ENCODE measurements at places on chromosomes 13 and 19. TPM values are rescaled to one million over a fixed set of nuclear protein-coding genes. Genes with fewer than 3 reads are reported as not detected.

- DNase-seq: no peak
These were observed 7.3 kb downstream of the LENG1 start for GRCh38 chr19:54152267-54152666.

Gene RFXAP
- polyA plus RNA-seq: 14.2 TPM

DNA sequence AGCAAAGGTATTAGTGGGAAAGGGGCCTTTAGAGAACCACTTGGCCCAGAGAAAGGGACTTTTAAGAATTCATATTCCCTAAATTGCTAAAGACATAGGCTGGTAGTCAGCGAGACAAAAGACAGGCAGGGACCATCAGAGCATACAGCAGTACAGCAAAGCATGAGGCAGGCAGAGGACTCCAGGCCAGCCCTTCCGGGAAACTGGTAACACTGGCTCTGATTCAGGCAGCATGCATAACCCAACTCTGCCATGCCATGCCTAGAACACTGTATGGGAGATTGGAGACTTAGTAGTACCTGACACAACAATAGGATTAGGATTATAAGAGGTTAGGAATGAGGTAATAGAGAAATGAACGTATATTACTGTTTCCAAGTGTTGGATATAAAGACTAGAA lies 34.9 kb downstream of the CAB39L start:
- DNase-seq: no peak

Gene NKPD1
- polyA plus RNA-seq: 0.11 TPM

GRCh38 chr19:46898731-46899130 lies 37.9 kb downstream of the ARHGAP35 start:
- no peak for DNase-seq

- DNase-seq: no peak
These were observed 10.6 kb downstream of the EVI5L start for GRCh38 chr19:7840629-7841028.

Gene KLHL1
- 0.69 TPM for polyA plus RNA-seq

DNA sequence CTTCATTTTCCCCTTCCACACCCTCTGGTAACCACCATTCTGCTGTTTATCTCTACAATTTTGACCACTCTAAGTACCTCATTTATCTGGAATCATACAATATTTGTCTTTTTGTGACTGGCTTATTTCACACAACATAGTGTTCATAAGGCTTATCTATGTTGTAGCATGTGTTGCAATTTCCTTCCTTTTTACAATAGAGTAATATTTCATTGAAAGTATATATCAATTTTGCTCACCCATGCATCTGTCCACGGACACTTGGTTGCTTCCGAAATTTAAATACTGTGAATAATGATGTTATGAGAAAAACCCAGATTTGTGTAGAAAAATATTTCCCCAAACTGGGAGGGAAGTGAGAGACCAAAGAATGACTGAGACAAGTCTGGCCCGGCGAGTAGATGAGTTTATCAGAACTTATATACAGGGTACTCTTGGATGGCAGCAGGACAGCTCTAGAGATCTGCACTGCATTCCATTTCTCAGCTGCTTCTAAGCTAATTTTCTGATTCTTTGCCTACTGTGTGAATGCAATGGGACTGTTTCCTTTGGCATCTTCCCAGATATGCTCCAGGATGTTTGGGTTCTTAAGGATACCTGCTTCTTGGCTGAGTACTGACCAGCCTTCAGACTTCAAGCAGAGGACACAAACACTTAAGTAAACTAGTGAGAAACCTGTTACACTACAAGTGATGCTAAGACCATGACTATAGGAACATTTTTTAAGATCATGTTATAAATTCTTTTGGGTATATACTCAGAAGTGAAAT lies 834.0 kb upstream of the PCDH9 start:
- no peak for DNase-seq

Gene TMEM147
- polyA plus RNA-seq: 99.1 TPM

GRCh38 chr13:105678072-105678471 lies 857.4 kb downstream of the EFNB2 start:
- no peak for DNase-seq

DNA sequence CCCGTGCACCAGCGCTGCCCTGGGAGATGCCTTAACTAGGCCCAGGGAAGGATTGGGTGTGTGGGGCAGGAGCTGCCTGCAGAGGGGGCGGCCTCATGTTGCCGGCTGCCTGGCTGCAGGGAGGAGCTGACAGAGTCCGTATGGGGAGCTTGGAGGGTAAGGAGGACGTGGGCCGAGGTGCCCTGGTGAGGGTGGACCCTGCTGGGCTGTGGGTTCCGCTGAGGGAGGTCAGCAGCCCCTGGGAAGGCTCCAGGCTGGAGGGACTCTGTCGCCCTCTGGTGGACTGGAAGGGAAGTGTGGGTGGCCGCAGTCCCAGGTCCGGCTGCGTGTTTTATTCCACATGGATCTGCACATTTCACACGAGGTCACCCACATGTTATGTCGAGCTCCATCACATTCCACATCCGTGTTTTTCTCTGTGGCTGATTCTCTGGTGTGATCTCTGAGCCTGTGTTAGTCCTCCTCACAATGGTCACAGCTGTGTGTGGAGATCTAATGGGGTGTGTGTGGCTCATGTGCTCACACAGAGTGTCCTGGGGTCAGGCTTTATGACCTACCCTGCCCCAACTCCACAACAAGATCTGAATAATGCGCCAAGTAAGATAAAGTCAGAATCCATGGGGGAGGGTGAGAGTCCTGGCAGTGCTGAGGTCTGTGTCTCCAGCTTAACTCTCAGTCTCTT lies 1.8 kb upstream of the CEACAM8 start:
- DNase-seq: peak; percentile 1

DNA sequence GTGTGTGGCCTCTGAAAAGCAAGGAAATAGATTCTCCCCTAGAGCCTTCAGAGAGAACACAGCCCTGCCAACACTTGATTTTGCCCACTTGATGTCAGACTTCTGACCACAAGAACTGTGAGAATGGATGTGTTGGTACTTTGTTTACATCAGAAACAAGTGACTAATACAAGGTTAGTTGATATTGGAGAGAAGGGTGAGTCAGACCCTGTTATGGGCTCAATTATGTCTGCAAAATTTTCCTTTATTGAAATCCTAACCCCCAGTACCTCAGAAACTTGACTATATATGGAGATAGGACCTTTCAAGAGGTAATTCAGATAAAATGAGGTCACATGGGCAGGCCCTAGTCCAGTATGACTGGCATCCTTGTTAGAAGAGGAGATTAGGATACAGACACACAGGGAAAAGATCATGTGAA lies 226.7 kb downstream of the RFC3 start:
- no peak for DNase-seq

Gene SYCN
- not detected for polyA plus RNA-seq

Gene MUC16
- polyA plus RNA-seq: 0.03 TPM

DNA sequence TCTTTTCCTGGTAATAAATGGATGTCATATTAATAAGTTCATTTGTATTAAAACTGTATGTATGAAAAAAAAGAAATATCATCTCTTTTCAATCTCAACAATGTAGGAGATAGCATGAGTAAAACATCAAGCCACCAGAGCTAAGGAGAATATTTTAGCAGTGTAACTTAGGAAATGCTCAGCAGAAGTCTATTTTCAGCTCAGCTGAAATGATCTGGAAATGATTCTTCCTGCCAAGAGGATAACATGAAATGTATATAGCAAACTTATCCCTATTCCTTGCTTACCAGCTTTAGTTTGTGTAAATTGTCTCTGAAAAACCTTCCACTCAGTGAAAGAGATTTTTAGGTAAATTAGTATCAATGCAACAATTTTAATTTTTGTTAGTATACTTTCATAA lies 1194.4 kb downstream of the SLITRK1 start:
- DNase-seq: no peak

Gene TSHZ3
- polyA plus RNA-seq: 12.3 TPM

Gene ZNF763
- polyA plus RNA-seq: 7.2 TPM

DNA sequence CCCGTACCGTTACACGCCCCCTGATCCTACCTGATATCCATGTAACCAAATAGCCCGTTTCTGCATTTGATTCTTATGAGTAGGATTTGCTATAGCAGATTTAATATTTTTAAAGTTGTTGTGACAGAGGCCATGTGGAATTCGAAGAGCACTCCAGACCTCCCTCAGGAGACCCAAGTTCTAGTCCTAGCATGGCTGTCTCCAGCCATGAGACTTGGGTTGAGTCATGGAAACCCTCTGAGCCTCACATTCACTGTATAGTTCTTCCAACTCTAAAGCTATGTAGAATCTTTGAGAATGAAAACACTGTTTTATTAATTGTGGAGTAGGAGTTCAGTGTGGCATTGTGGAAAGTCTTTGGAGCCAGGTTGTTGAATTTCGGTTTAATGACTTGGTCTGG lies 8.0 kb upstream of the GPR183 start:
- no peak for DNase-seq

Gene FOSB
- 88.2 TPM for polyA plus RNA-seq

Gene SLC15A1
- 7.6 TPM for polyA plus RNA-seq

- DNase-seq: no peak
These were observed 18.5 kb downstream of the TMED1 start for GRCh38 chr19:10817291-10818038.

- DNase-seq: no peak
These were observed 44.5 kb downstream of the ACTN4 start for GRCh38 chr19:38691938-38692457.

GRCh38 chr13:99505814-99506269 lies 4.6 kb downstream of the TM9SF2 start:
- DNase-seq: no peak

- no peak for DNase-seq
These were observed 4.2 kb downstream of the KLK3 start for GRCh38 chr19:50858886-50859285.

Gene ZSCAN4
- not detected for polyA plus RNA-seq

Gene PRRG2
- polyA plus RNA-seq: 8.5 TPM

Gene SLC7A10
- polyA plus RNA-seq: 0.10 TPM

Gene ZNF829
- polyA plus RNA-seq: 7.1 TPM

Gene IZUMO1
- polyA plus RNA-seq: 0.40 TPM

DNA sequence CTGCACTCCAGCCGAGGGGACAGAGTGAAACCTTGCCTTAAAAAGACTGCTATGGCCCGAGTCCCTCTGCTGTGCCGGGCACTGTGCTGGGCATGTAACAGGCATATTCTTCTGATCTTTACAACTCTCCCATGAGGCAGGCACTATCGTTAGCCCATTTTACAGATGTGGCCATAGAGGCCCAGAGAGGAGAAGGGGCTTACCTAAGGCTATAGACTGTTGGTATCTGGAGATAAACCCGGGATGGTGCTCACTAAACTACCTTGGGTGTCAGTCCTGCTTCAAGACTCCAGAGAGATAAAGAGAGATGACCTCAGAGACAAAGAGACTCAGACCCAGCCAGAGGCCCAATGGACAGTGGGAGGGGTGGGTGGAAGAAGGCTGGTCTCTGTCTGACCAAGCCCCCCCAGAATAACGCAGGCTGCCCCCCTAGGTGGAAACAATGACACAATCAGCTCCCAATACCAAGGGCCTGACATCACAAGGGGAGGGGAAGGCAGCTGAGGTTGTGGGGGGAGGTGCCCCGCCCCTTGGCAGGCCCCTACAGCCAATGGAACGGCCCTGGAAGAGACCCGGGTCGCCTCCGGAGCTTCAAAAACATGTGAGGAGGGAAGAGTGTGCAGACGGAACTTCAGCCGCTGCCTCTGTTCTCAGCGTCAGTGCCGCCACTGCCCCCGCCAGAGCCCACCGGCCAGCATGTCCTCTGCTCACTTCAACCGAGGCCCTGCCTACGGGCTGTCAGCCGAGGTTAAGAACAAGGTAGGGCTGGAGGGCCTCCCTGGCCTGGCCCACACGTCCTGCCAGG lies at the start of gene CNN1:
Gene CNN1 (plus strand): TSS at position 620 of the 805 bp plus-strand sequence. CDS start 77 bp downstream, at position 697.
- no peak for DNase-seq

DNA sequence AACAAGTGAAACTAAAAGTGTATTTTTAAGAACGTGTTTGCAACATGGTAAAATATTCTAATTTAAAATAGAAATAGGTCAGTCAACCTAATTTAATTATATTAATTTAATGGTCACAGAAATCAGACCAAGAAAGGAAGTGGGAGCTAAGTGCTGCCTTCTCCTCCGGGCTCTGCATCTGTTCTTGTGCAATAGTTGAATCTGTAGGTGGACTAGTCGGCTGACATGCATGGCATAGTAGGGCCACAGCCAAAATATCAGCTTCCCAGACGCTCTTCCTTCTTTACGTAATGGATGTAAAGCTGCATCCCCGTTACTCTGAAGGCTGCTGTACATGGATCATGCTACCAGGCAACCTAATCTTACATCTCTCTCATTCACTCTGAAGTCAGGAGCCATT lies 47.3 kb downstream of the COL4A1 start:
- DNase-seq: no peak

GRCh38 chr19:3055741-3056416 lies 6.4 kb downstream of the TLE5 start:
- DNase-seq: no peak

Gene ICAM5
- 0.10 TPM for polyA plus RNA-seq

Gene SULT2A1
- polyA plus RNA-seq: not detected

DNA sequence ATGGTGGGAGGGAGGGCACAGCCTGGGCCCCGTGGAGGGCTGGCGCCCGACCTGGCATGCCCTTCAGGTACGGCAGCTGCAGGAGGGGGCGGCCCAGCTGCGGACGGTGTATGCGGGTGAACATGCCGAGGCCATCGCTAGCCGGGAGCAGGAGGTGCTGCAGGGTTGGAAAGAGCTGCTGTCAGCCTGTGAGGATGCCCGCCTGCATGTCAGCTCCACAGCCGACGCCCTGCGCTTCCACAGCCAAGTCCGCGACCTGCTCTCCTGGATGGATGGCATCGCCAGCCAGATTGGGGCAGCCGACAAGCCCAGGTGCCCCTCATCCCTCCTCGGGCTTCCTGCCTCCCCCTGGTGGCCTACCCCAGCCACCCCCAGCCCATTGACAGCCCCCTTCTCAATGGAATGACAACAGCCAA lies 16.6 kb upstream of the SHKBP1 start:
- DNase-seq: no peak

Gene ZNF85
- 19.7 TPM for polyA plus RNA-seq

GRCh38 chr13:111564606-111565005 lies 244.2 kb downstream of the TEX29 start:
- DNase-seq: no peak

GRCh38 chr13:89951341-89951740 lies 1396.1 kb upstream of the MIR17HG start:
- DNase-seq: no peak

DNA sequence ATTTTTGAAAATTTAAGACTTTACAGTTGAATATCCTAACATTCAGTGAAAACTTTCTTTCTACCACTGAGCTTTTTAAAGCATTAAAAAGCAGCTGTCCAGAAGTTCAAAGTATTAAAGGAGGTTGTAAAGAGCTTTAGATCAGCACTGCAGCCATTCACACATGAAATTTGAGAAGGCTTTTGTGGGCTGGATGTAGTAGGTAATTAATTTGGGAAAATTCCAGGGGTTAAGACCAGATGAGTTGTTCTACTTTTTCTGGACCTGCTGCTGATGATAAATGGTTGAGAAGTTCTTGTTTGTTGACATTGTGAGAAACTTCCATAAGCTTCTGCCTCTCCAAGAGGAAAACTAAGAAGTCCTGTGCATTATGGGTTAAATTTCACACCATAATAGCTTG lies 1779.6 kb upstream of the PRR20A start:
- DNase-seq: no peak

DNA sequence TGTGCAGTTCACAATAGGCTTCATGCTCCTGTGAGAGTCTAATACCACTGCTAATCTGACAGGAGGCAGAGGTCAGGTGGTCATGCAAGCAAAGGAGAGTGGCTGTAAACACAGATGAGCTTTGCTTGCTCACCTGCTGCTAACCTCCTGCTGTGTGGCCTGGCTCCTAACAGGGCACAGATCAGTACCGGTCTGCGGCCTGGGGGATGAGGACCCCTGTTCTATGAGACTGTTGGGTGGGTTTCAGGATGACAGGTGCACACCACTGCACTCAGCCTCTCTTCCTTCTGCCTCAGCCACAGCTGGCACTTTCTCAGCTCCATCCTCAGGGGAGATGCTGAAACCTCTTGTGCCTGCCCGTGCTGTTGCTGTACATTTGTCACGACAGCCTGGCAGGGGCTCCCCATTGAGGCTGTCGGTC lies 9.7 kb downstream of the CLEC4G start:
- no peak for DNase-seq

Gene LHB
- polyA plus RNA-seq: not detected

Gene CDADC1
- 13.7 TPM for polyA plus RNA-seq
